ENCODE measurements at places on chromosomes 16 and 17.
A peak's percentile ranks its signal among the peaks of the same experiment; 100 is the strongest.

GRCh38 chr17:33154869-33155455 is 138.1 kb downstream of the ASIC2 start:
- no peaks in the 10 kb centered on the region for H3K36me3 ChIP-seq
- no peak overlapping the region for H3K27ac ChIP-seq
- 0 out of 2 replicates have a peak, but pooled peaks cover 3% of the 10 kb centered on the region for H3K4me1 ChIP-seq

DNA sequence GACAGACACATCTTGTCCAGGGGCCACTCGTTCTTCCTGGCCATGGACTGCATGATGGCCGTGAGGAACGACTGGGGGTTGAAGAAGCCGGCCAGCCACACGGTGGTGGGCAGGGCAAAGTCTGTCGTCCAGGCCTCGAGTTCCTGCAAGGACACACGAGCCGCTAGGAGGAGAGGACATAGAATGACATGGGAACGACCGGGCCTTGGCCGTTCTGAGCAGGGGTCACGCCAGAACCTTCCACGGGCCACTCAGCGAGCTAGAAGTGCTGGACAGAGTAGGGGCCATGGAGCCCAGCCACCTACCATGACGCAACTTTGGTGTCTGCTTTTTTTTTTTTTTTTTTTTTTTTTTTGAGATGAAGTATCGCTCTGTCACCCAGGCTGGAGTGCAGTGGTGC is 47.0 kb downstream of the PGS1 start:
- H3K27me3 ChIP-seq, result no peaks in the 10 kb centered on the region
- H3K4me1 ChIP-seq, result no peaks in the 10 kb centered on the region
- no peak for DNase-seq
- no peak overlapping the region for H3K4me3 ChIP-seq
- no peak overlapping the region for H3K27ac ChIP-seq

- no peak overlapping the region for H3K27ac ChIP-seq
- H3K36me3 ChIP-seq, result peaks cover 10% of the 10 kb centered on the region
- DNase-seq, result no peak
- H3K4me3 ChIP-seq, result no peak overlapping the region
Measured at GRCh38 chr17:78889531-78889930, 13.5 kb downstream of the CEP295NL start.

- no peaks in the 10 kb centered on the region for H3K4me1 ChIP-seq
- H3K4me3 ChIP-seq, result no peak overlapping the region
- no peaks in the 10 kb centered on the region for H3K36me3 ChIP-seq
Measured at GRCh38 chr17:71527311-71527710, 593.5 kb upstream of the SOX9 start.

- peaks cover 5% of the 10 kb centered on the region for H3K4me1 ChIP-seq
- DNase-seq, result no peak
- peaks cover 15% of the 10 kb centered on the region for H3K36me3 ChIP-seq
Measured at GRCh38 chr17:19313746-19314651, 48.5 kb downstream of the B9D1 start.

- DNase-seq, result no peak
- H3K27ac ChIP-seq, result no peak overlapping the region
- H3K4me3 ChIP-seq, result no peak overlapping the region
- H3K4me1 ChIP-seq, result peaks cover 5% of the 10 kb centered on the region
- H3K27me3 ChIP-seq, result no peaks in the 10 kb centered on the region
Measured at GRCh38 chr16:2982402-2982801, 2.2 kb upstream of the PKMYT1 start.

GRCh38 chr17:32876417-32877163 is at the start of gene MYO1D:
Gene MYO1D, minus strand, starts transcription at chr17:32877124. Its CDS starts 252 bp downstream, at chr17:32876872.
- H3K4me3 ChIP-seq, result peak within 1 kb of the TSS; percentile 99
- no peaks in the 10 kb centered on the region for H3K27me3 ChIP-seq
- no peak within 1 kb of the TSS for H3K27ac ChIP-seq
- H3K36me3 ChIP-seq, result no peaks in the 10 kb centered on the region
- no peak for DNase-seq

- H3K4me3 ChIP-seq, result no peak overlapping the region
- H3K27ac ChIP-seq, result no peak overlapping the region
- no peaks in the 10 kb centered on the region for H3K4me1 ChIP-seq
- no peak for DNase-seq
- H3K27me3 ChIP-seq, result no peaks in the 10 kb centered on the region
Measured at GRCh38 chr17:73795730-73796129, 151.5 kb upstream of the SDK2 start.

DNA sequence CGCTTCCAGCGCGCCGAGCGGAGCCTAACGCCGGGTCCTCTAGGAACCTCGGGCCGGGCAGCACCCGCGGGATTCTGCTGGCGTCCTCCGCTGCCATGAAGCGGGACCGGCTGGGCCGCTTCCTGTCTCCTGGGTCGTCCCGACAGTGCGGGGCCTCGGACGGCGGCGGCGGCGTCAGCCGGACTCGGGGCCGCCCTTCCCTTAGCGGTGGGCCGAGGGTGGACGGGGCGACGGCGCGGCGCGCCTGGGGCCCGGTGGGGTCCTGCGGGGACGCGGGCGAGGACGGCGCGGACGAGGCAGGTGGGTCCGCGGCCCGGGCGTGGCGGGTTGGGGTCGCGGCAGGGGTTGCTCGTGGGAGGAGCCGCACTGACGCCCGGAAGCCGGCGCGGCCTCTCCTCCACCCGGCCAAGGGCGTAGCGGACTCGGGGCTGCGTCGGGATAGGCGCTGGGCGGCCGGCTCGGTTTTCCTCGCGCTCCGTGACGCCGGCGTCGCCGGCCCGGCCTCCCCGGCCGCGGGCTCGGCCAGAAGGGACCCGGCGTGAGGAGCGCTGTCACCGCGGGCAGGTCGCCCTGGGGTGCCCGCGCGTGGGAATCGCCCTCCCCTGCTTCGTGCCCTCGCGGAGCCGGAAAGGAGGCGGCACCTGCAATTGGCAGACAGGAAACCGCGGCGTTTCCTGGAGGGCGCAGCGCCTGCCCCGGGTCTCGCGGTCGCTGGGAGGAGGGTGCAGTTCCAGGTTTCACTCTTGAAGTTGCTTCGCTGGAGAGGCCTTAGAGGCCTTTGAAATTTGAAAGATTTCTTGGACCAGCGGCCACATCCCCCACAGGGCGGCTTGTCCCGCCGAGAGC is 432 bp downstream of the ZNF276 start:
- H3K4me1 ChIP-seq, result peaks cover 3% of the 10 kb centered on the region
- H3K27me3 ChIP-seq, result peaks cover 3% of the 10 kb centered on the region
- H3K36me3 ChIP-seq, result no peaks in the 10 kb centered on the region
- DNase-seq, result no peak
- H3K4me3 ChIP-seq, result peak overlapping the region; percentile 78

DNA sequence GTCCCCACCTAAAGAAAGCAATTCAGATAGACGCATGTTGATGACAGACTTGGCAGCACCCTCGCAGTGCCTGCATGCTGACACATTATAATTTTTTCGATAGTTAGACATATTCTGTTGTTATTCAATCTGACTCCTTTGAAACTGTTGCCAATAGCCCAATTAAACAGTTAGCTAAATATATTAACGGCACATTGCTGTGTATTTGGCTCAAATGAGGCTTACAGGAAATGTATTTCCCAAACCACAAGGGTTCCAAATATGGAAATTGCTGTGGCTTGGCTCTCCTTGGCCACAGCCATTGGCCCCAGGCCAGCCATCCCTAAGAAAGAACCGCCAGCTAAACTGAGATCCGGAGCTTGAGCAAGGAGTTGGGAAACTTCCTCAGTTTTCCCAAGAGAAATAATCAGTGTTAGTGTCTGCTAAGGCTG is 31.1 kb downstream of the C16orf82 start:
- no peak overlapping the region for H3K4me3 ChIP-seq
- H3K36me3 ChIP-seq, result no peaks in the 10 kb centered on the region
- H3K27ac ChIP-seq, result no peak overlapping the region

DNA sequence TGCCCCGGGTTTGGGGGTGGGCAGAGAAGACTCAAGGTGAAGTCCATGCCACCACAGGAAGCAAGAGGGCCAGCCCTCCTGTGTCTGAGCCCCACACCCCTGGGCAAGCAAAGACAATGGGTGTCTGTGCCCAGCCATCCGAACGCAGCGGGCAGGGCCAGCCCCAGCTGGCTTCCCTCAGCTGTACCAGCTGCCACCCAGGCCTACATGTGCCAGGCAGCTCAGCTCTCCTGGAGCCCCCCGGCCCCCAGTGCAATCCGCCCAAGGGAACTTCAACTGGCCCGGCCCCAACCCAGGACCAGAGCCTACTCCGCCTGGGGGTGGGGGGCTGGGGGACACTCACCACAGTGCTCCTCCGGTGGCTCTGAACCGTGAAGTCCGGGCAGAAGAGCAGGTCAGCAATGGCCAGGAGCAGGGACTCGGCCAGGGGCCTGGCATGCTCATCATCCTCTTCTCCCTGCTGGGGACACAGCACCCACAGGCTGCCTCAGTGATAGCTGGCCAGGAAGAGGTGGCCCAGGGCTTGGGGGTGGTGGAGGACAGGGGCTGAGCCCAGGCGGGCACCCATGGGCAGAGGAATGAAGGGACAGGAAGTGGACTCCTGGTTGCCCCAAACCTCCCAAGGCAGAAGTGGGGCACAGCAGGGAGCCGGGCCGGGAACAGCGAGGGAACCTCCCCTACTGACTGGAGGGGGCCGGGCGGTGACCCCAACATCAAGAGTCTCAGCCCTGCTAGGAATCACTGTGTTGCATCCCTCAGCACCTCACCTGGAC is 9.8 kb downstream of the HID1 start:
- H3K36me3 ChIP-seq, result no peaks in the 10 kb centered on the region
- DNase-seq, result no peak
- H3K27ac ChIP-seq, result no peak overlapping the region

DNA sequence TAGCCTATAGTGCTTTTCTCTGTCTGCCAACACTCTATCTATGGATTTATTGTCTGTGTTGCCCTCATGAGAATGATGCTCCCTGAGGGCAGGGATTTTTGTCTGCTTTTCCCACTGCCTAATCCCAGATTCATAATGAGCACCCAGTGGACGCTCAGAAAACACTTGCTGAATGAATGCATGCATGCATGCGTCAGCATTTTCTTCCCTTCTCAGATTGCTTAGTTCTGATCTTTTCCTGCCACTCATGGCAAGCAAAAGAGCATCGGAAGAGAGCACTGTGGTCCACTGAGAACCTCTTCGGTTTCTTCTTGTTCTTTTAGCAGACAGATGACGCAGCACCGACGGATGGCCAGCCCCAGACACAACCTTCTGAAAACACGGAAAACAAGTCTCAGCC is 246.8 kb downstream of the RBFOX1 start:
- no peaks in the 10 kb centered on the region for H3K36me3 ChIP-seq
- H3K27me3 ChIP-seq, result no peaks in the 10 kb centered on the region
- H3K4me3 ChIP-seq, result no peak overlapping the region
- no peak overlapping the region for H3K27ac ChIP-seq
- no peaks in the 10 kb centered on the region for H3K4me1 ChIP-seq
- no peak for DNase-seq

- H3K4me3 ChIP-seq, result no peak overlapping the region
- H3K27ac ChIP-seq, result no peak overlapping the region
- peaks cover 9% of the 10 kb centered on the region for H3K4me1 ChIP-seq
- no peaks in the 10 kb centered on the region for H3K36me3 ChIP-seq
- no peaks in the 10 kb centered on the region for H3K27me3 ChIP-seq
Measured at GRCh38 chr16:15960124-15960971, 10.9 kb downstream of the ABCC1 start.

GRCh38 chr16:48138543-48138942 is 17.2 kb downstream of the ABCC12 start:
- no peak overlapping the region for H3K4me3 ChIP-seq
- H3K4me1 ChIP-seq, result peaks cover 2% of the 10 kb centered on the region
- no peaks in the 10 kb centered on the region for H3K36me3 ChIP-seq
- H3K27me3 ChIP-seq, result no peaks in the 10 kb centered on the region
- no peak for DNase-seq
- no peak overlapping the region for H3K27ac ChIP-seq

DNA sequence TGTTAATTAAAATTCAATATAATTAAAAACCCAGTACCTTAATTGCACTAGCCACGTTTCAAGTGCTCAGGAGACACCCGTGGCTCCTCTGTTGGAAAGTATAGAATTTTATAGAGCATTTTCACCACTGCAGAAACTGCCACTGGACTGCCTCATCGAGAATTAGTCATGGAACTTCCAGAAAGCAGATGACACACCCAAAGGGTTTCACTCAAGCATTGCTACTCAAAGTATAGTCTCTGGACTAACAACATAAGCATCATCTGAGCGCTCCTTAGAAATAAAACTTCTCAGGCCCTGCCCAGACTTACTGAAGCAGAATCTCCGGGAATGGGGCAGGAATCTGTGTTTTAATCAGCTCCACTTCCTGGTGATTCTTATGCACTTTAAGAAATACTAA is 63.5 kb upstream of the GPR139 start:
- H3K27ac ChIP-seq, result no peak overlapping the region
- no peaks in the 10 kb centered on the region for H3K36me3 ChIP-seq
- no peaks in the 10 kb centered on the region for H3K4me1 ChIP-seq
- no peaks in the 10 kb centered on the region for H3K27me3 ChIP-seq
- no peak for DNase-seq

GRCh38 chr17:8458128-8458527 is 22.4 kb downstream of the NDEL1 start:
- no peaks in the 10 kb centered on the region for H3K27me3 ChIP-seq
- DNase-seq, result no peak
- peaks cover 3% of the 10 kb centered on the region for H3K36me3 ChIP-seq
- H3K4me3 ChIP-seq, result no peak overlapping the region
- no peak overlapping the region for H3K27ac ChIP-seq

DNA sequence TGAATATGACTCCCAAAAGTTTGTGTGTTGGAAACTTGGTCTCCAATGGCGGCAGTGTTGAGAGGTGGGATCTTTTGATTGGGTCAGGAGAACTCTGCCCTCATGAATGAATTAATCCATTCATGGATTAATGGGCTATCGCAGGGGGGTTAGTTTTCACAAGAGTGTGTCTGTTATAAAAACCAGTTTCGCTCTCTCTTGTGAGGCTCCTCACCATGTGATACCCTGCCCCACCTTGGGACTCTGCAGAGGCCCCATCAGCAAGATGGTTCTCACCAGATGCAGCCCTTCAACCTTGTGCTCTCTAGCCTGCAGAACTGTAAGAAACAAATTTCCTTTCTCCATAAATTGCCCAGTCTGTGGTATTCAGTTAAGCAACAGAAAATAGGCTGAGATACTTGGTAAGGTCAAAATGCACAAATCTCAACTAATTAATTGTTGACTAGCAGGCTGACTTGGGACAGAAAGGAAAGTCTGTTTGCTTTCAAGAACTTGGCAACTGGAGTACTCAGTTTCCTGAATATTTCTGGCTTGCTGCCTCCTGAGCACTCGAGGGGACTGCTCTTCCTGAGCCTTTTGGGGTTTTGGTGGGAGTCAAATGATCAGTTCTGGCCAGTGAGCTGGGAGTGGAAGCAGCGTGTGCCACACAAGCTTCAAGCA is 13.8 kb upstream of the CCL17 start:
- no peaks in the 10 kb centered on the region for H3K27me3 ChIP-seq
- no peak overlapping the region for H3K4me3 ChIP-seq
- no peaks in the 10 kb centered on the region for H3K36me3 ChIP-seq
- no peaks in the 10 kb centered on the region for H3K4me1 ChIP-seq
